Stimulated activated effector memory CD8-positive, alpha-beta T cell treated with anti-CD3 and anti-CD28 coated beads, Interleukin-12 subunit alpha, Interleukin-12 subunit beta, amount 100 ng/mL, for 72 hours (primary cell): ENCODE measurements at places on chromosomes 2 and 18.

GRCh38 chr18:8504880-8505435 is 104.3 kb upstream of the RAB12 start:
- no peak for DNase-seq

DNA sequence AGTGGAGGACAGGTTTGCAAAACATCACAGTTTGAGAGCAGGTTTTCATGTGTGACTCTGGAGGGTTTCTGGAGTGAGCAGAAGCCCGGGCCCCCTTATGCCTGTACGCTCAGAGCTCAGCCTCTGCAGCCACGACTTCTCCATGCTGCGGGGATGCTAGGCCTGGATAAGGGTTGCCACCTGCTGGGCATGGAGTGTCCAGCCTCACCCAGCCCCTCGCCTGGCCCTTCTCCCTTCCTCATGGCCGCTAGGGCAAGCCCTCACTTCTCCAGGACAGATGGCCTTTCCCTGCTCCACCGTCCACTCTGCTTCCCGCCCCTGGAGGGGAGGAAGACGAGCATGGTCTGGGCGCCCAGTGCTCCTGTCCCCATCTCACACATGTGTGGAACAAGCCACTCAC is 318.7 kb downstream of the GBX2 start:
- DNase-seq: no peak

GRCh38 chr18:65761636-65762295 is 11.0 kb downstream of the CDH7 start:
- DNase-seq: no peak

DNA sequence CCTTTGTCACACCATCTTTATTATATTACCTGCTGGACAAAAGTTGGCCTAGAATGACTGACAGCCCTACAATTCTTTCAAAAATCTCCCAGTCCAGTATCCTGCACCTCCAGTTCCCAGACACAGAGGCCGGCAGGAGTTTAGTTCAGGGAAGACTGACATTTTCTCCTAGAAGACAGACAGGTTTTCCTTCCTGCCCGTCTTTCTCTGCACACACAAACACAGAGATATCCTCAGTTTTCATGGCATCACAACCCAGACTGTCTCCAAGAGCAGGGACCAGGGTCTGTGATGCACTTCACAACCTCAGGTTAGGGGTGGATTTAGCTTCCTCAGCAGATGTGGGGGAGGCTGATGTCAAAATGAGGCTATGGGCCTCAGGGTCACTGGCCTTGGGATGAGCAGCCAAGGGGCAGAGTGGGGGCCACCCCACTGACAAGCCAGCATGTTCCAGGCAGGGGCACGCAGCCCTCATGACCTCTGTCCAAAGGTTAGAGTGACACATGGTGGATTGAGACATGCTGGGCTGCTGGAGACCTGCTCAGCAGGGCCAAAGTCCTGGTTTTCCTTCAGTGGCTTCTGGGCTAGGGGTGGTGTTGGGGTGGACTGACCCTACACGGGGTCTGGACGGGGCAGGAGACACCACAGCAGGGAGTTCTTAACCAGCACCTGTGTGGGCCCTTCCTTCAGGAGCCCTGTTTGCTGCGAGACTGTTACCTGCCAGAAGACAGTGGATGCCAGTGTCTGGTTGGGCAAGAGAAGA is 70.5 kb downstream of the SFXN5 start:
- DNase-seq: no peak

GRCh38 chr2:223994562-223995162 is 37.4 kb downstream of the MRPL44 start:
- DNase-seq: no peak

GRCh38 chr18:9711361-9712129 is 3.4 kb downstream of the RAB31 start:
- DNase-seq: no peak

DNA sequence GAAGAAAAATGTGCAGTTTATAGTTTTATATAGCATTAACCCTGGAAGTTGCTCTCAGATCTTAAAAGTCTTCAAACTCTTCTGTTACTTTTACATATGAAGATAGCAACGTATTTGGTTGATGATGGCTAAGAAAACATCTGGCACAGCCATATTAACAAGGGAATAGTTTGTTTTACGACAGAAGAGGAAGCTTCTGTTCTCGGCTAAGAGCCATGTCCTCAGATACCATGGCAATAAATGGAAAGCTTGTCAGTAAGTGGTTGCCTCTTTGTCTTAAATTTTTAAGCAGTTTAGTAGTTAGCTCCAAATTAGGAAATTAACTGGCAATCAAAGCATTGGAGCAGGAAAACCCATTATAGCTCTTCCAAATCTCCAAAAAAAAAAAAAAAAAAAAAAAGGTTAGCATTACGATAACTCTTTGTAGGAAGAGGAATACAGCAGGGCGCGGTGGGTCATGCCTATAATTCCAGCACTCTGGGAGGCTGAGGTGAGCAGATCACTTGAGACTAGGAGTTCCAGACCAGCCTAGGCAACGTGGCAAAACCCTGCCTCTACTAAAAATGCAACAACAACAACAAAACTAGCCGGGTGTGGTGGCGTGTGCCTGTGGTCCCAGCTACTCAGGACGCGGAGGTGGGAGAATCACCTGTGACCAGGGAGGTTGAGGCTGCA is 4.5 kb upstream of the STON1 start:
- DNase-seq: no peak

DNA sequence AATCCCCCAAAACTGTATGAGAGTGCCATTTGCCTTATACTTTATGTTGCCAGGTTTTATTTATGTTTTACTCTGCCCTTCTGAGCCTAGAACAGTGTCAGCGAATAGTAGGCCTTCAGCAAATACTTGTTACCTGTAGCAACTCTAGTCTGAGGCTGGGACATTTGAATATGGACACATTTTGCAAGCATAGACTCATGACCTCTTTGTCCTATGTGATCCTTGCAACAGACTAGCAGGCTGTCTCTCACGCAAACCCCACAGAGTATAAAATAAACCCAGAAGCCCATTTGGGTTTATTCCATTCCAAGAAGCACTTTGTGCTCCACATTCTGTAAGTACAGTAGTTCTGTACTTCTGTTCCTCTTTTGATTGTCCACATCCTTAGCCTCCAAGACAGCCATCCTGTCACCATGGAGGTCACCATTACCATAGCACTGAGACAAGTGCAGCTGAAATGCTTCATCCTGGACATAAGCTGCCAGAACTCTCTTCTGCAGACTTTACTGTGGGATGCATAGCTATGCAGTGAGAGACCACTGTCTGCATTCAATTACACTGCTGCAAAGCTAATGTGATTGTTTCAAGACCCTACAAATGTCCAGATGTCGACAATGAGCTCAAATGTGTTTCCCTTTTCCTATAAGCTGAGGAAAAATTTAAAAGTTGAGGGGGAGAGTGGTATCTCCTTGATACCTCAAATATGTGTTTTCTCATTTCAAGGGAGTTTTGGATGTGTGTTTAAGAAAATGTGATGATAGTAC is 425.7 kb downstream of the PID1 start:
- no peak for DNase-seq

DNA sequence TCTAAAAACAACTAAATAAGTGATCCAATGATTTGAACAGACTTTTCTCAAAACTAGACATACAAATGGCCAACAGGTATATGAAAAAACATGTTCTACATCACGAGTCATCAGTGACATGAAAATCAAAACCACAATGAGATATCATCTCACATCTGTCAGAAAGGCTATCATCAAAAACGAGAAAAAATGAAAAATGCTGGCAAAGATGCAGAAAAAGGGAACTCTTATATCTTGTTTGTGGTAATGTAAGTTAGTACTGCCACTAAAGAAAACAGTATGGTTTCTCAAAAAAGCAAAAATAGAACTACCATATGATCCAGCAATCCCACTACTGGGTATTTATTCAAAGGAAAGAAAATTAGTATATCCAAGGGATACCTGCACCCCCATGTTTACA is 255.3 kb upstream of the FBXO11 start:
- DNase-seq: no peak

GRCh38 chr2:71559080-71559827 is 105.9 kb downstream of the DYSF start:
- DNase-seq: no peak

DNA sequence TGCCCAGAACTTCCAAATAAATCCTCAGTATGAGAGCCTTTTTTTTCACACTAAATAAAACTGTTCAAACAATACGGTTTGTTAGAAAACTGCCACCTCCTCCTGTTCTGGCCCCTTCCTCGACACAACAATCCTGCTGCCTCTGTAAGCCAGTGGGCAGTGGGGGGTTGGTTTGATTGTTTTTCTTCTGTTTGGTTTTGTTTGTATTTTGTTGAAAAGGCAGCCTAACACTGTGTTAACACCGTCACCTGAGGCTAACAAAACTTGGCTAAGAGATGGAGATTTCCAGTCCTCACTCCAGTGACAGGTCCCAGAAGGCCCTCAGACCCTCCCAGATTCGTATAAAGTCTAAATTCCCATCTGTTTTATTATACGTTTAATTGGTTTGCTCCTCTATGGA is 402.1 kb downstream of the ZNF521 start:
- no peak for DNase-seq

DNA sequence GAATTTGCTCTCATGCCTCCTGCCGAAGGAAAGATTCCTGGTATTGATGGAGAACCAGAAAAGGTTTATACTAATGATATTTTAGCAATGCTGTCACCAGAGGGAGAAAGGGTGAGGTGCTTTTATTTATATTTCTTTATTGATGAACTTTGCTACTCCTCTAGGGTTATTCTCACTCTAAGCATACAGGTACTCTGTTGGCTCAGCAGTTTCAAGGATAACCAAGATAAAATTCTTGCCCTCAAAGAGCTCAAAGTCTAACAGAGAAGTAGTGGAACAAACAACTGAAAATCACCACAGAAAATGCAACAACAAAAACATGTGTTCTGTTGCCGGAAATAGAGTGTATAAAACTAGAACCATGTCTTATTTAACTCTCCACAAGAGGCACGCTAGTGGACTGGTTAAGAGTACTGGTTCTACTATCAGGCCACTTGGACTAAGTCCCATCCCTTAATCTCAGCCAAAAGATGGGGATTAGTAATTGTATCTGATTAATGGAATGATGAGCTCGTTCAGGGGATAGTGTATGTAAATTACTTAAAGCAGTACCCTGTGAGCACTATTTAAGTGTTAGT is 103.6 kb downstream of the DNAH6 start:
- no peak for DNase-seq

- no peak for DNase-seq
These were observed 6.0 kb upstream of the SLC35F6 start for GRCh38 chr2:26757873-26758789.

- no peak for DNase-seq
These were observed 865.5 kb downstream of the DSC3 start for GRCh38 chr18:30177056-30177455.

DNA sequence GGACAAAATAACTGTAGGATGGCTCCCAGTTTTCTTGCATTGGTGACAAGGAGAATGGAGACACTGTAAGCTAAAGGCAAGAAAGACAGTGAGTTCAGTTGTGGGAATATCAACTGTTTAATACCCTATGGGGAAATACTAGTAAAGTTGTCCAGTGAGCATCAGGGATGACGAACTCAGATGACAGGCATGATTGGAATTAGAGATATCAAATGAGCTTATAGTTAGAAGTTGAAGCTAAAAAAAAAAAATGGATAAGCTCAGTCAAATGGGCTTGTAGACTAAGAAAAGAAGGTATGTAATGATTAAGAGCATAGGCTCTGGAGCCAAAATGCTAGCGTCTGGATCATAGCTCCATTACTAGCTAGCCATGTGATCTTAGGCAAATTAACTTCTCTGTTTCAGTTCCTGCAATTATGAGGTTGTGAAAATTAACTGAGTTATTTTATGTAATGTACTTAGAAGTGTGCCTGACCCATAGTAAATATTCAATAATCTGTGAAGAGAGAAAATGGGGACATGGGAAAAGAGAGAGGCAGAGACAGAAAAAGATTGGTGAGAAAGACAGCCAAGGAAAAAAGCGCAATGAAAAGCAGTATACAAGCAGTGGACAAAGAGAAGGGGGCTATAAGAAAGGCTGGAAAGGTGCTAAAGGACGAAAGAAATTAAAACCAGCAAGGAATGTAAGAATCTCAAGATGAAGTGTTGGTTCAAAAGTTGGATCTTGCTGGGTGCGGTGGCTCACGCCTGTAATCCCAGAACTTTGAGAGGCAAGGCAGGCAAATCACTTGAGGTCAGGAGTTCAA is 95.7 kb upstream of the SLC39A10 start:
- DNase-seq: no peak

DNA sequence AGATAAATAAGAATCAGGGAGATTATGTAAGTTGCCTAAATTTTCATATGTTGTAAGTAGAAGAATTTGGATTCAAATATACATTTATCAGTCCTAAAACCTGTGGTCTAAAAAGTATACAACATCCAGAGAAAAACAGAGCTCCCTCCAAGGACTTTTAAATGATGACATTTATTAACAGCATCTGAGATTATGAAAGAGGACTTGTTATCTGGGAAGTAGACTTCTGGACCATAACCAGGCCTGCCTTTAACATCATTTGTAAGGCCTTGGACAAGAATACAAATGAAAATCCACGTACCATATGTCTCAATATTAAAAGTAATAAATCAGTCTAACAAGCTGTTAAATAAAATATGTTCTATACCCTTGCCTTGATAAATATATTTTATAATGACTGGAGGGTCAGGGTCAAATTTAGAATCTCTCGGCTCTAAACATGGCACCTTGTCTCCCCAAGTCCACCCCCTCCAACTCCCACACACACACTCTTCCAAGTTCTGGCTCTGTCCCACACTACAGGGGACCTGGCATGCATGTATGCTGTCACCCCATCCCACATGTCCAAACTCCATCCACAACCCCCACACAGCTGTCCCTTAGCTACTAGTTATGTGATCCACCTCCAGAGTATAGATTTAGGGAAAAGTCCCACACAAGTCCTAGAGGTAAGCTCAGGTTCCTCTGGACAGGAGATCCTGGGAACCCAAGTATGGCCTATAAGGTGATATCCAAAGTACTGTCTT is 382.6 kb downstream of the CDH2 start:
- no peak for DNase-seq

DNA sequence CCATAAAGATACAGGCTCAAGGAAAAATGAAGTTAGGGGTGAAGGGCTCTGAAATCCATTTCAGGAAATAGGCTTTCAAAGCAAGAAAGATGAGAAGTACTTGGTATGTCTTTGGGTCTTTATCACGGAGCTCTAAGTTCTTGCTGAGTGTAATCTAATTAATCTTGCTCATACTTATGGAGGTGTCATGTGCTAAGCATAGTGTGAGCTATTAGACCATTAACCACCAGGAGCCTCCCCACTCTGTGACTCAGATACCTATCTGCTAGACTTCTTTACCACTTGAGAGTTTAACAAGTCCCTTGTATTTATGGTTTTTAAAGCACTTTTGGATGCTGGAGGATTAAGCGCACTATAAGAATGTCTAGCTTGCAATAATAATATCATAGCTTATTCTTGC is 678.7 kb downstream of the EPHA4 start:
- no peak for DNase-seq

- no peak for DNase-seq
These were observed at the start of gene ZNF385B for GRCh38 chr2:179861416-179862067. Gene ZNF385B (minus strand): TSS chr2:179861612.

DNA sequence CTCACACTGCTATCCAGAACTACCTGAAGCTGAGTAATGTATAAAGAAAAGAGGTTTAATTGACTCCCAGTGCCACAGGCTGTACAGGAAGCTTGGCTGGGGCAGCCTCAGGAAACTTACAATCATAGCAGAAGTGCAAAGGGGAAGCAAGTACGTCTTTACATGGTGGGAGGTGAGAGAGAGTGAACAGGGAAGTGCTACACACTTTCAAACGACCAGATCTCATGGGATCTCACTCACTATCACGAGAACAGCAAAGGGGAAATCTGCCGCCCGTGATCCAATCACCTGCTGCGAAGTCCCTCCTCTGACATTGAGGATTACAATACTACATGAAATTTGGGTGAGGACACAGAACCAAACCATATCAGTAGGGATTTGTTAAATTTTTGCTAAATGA is 150.4 kb upstream of the NXPH2 start:
- no peak for DNase-seq
